K562 (cell line): ENCODE measurements at places on chromosomes 6 and 20. TPM values are rescaled to one million over a fixed set of nuclear protein-coding genes. Genes with fewer than 3 reads are reported as not detected.

- H3K27ac ChIP-seq = no peak overlapping the region
- no peaks in the 10 kb centered on the region for H3K27me3 ChIP-seq
- no peak overlapping the region for H3K4me3 ChIP-seq
- peaks cover 5% of the 10 kb centered on the region for H3K4me1 ChIP-seq
- no peaks in the 10 kb centered on the region for H3K36me3 ChIP-seq
These were observed 89.7 kb downstream of the TCP11 start for GRCh38 chr6:35051396-35051795.

MAN1A1 gene
- 75.0 and 78.4 TPM in 2 replicates for total RNA-seq

TRIM31 gene
- total RNA-seq = not detected in 2 replicates

SPDEF gene
- 0.11 and 0.16 TPM in 2 replicates for total RNA-seq

DNA sequence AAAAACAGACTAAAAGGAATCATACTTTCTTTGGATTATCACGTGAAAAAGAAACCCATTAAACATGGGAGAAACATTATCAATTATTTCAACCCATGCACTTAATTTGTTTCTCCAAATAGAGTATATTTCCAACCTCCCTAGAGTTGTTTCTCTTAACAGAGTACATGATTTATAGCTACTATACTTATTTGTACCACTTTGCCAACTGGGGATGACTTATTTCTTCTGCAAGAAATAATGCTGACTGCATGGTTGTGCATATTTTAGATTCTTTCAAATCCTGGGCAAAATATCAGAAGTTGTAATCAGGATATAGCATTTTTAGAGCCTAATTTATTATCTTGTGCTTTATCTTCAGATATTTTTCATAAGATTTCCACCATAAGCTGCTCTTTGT is 629.1 kb upstream of the EYS start:
- no peak overlapping the region for H3K27ac ChIP-seq
- no peaks in the 10 kb centered on the region for H3K4me1 ChIP-seq
- H3K36me3 ChIP-seq = no peaks in the 10 kb centered on the region
- no peak overlapping the region for H3K4me3 ChIP-seq
- no peaks in the 10 kb centered on the region for H3K27me3 ChIP-seq
- no peak for DNase-seq

DNA sequence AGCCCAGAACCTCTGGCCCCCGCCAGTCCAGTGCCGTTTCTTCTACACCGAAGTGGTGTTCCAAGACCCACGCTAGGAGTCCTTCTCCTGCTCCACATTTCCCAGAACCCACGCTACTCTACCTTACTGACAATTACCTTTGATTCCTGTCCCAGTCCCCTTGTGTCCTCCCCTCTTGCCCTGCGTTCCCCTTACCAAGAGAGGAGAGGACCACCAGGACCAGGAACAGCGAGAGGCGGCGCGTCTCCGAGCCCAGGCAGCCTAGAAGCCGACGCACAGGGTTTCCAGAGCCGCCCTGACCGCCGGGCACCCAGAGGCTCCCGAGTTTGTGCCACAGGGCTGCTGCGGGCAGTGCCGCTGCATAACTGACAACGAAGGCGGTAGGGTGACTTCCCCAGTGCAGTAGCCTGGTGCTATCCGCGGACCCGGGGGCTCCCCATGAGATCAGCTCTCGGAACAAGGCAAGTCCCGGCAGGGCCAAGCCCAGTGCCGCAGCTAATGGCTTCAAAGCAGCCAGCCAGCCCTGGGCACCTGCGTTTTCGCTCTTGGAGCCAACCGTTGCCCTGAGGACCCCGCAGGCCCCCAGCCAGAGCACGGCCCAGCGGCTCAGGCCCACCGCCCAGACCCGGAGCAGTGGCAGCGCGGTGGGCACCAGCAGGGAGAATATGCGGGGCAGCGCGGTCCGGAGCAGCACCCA is 512 bp downstream of the TAP1 start:
- peak overlapping the region; percentile 61; the same call in 2 of the 3 replicates for H3K27ac ChIP-seq
- H3K4me3 ChIP-seq = peak overlapping the region; percentile 65
- no peaks in the 10 kb centered on the region for H3K36me3 ChIP-seq
- peaks cover 17% of the 10 kb centered on the region for H3K27me3 ChIP-seq
- H3K4me1 ChIP-seq = peaks cover 21% of the 10 kb centered on the region
- no peak for DNase-seq

KCNK17 gene
- not detected in 2 replicates for total RNA-seq

WFDC12 gene
- total RNA-seq = not detected in 2 replicates

- DNase-seq = no peak
- no peaks in the 10 kb centered on the region for H3K4me1 ChIP-seq
- H3K27me3 ChIP-seq = no peaks in the 10 kb centered on the region
- no peaks in the 10 kb centered on the region for H3K36me3 ChIP-seq
These were observed 34.9 kb upstream of the AKIRIN2 start for GRCh38 chr6:87736809-87737540.

GRCh38 chr6:63589952-63590411 is 17.7 kb downstream of the LOC128125822 start:
- H3K4me1 ChIP-seq = no peaks in the 10 kb centered on the region
- no peak overlapping the region for H3K4me3 ChIP-seq
- no peak for DNase-seq

- peaks cover 9% of the 10 kb centered on the region; the same call in 1 of the 2 replicates for H3K27me3 ChIP-seq
- DNase-seq = no peak
- H3K4me1 ChIP-seq = no peaks in the 10 kb centered on the region
- no peak overlapping the region for H3K27ac ChIP-seq
These were observed 22.4 kb upstream of the FAM217A start for GRCh38 chr6:4101298-4101697.

DNA sequence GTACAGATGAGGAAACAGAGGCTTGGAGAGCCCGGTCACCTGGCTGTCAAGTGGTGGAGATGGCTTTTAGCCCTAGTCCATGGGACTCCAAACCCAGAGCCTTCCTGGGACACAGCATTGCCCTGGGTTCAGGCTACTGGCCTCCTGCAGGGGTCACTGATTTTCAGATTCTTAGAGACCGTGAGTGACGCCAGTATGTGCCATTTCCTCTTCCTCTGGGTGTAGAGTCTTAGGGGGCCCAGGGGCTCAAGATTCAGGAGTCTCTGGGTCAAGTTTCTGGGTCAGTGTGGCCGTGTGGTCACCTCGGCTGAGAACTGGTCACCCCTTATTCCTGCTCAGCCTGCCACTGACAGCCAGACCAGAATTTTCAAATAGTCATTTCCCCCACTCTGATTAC is 574 bp downstream of the ARHGAP40 start:
- H3K36me3 ChIP-seq = no peaks in the 10 kb centered on the region
- no peak for DNase-seq
- H3K27ac ChIP-seq = no peak overlapping the region

ME1 gene
- 10.0 and 10.4 TPM in 2 replicates for total RNA-seq

GRCh38 chr6:21845439-21846140 is 252.0 kb downstream of the SOX4 start:
- no peaks in the 10 kb centered on the region for H3K36me3 ChIP-seq
- H3K4me1 ChIP-seq = no peaks in the 10 kb centered on the region
- no peak overlapping the region for H3K4me3 ChIP-seq
- no peak overlapping the region for H3K27ac ChIP-seq
- DNase-seq = no peak

GRCh38 chr20:22403632-22404361 is 180.6 kb downstream of the FOXA2 start:
- H3K36me3 ChIP-seq = no peaks in the 10 kb centered on the region
- no peaks in the 10 kb centered on the region for H3K27me3 ChIP-seq
- DNase-seq = no peak
- H3K4me1 ChIP-seq = peaks cover 3% of the 10 kb centered on the region

SLC4A11 gene
- total RNA-seq = 1.1 and 2.0 TPM in 2 replicates

RAMACL gene
- total RNA-seq = 0.11 TPM in 1 of 2 replicates, not detected in the other

MAP3K5 gene
- total RNA-seq = 11.7 and 13.0 TPM in 2 replicates

DNA sequence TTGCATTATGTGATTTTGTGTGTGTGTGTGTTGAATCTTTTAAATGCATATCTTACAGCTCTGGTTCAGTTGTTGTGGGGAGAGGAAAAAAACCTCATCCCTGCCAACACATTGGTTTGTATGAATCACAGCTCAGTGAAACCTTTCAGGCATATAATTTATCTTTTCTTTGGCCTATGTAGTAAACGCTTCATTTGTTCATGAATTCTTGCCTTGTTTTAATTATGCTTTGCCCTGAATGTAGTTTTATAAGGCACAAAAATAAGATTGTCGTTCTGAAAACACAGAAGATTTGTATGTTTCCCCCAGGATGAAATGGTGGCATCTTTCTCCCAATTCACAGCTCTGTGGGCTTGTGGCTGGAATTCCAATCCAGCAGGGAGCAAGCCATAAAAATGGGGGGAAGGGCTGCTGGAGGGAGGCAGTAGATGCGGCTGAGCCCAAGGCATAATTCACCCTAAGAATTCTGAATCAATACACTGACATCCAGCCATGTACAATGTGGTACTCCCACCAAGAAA is 45.1 kb downstream of the BCAS1 start:
- no peaks in the 10 kb centered on the region for H3K4me1 ChIP-seq
- H3K27ac ChIP-seq = no peak overlapping the region
- H3K4me3 ChIP-seq = no peak overlapping the region
- DNase-seq = no peak

DNA sequence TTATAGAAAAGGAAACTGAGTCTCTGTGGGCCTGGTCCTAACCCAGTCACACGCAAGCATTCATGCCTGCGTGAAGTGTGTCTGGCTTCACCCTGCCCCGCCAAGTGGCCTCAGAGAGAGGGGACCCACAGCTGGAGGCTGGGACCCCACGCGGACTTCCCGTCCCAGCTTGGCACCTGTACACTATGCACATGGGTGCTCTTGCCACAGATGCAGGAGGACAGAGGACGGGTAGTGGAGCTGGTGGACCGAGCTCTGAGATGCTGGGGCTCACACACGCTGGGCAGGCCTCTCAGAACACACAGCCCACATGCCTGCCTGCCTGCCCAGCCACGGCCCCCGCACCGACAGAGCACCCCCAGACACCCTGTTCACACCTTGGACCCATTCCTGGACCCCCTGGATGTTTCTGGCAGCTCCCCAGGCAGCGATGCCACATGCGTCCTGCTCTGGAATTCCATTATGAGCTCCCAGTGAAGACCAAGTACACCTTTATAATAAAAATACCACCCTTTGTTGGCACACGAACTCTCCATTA is 24.9 kb upstream of the SMOC2 start:
- peaks cover 79% of the 10 kb centered on the region for H3K27me3 ChIP-seq
- no peak overlapping the region for H3K27ac ChIP-seq
- no peak for DNase-seq

DNA sequence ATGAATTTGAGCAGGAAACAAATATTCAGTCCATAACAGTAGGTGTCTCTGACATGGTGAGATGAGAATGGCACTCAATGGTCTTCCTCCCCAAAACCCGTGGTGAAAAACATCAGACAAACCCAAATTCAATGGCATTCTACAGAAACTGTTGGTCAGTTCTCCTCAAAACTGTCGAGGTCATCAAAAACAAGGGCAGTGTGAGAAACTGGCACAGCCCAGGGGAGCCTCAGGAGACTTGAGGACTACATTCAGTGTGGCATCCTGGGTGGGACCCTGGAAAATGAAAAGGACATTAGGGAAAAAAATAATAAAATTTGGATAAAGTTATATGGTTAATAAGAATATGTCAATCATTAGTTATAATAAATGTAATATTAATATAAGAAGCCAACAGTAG is 40.6 kb downstream of the LBP start:
- H3K27ac ChIP-seq = no peak overlapping the region
- DNase-seq = no peak
- H3K36me3 ChIP-seq = no peaks in the 10 kb centered on the region
- peaks cover 9% of the 10 kb centered on the region; the same call in 1 of the 2 replicates for H3K27me3 ChIP-seq

- no peaks in the 10 kb centered on the region for H3K27me3 ChIP-seq
- no peak overlapping the region for H3K4me3 ChIP-seq
- no peak for DNase-seq
- peaks cover 12% of the 10 kb centered on the region; the same call in 1 of the 3 replicates for H3K36me3 ChIP-seq
These were observed 13.7 kb downstream of the PIGT start for GRCh38 chr20:45429618-45430017.

DNA sequence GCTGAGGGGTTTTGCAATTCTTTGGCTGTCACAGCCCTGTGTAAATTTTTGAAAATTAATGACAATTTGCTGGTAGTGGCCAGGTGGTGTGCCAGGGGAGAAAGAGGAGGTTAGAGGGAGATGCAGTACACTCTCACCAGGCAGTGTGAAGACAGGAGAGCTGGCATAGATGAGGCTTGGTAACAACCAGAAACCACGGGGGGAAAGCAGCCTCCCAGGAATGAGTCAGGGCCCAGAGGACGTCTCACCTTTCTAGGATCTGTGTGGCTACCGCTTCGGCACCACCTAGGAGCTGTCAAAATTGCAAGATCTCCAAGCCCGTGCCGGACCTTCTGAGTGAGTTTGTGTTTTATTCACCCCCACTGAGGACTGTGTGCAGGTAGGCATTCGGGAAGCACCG is 171.4 kb downstream of the PACRG start:
- H3K4me3 ChIP-seq = no peak overlapping the region
- no peaks in the 10 kb centered on the region for H3K36me3 ChIP-seq
- no peak for DNase-seq
- H3K4me1 ChIP-seq = no peaks in the 10 kb centered on the region

PRL gene
- total RNA-seq = not detected in 2 replicates

FAM83C gene
- not detected in 2 replicates for total RNA-seq

DNA sequence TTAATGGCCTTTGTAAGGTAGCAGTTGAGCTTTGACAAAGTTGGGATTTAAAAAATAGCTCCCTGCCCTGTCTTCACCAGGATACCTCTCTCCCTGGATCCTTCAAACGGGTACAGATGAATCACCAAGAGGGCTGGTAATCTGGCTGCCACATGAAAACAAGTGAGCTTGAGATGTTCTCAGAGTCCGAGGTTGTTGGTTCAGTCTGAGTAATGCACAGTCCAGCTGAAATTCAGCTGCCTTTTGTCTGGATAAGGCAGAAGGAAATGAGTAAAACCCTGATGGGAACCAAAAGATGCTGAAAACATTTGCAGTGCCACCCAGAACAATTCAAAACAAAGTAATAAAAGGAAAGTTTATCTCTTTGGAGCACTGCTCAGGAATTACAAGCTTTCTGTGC is 86.8 kb downstream of the GJA1 start:
- no peaks in the 10 kb centered on the region for H3K36me3 ChIP-seq
- no peak overlapping the region for H3K4me3 ChIP-seq
- DNase-seq = no peak
- no peaks in the 10 kb centered on the region for H3K27me3 ChIP-seq
- no peaks in the 10 kb centered on the region for H3K4me1 ChIP-seq

- H3K27ac ChIP-seq = no peak overlapping the region
- no peaks in the 10 kb centered on the region for H3K4me1 ChIP-seq
- H3K36me3 ChIP-seq = no peaks in the 10 kb centered on the region
- H3K27me3 ChIP-seq = no peaks in the 10 kb centered on the region
- H3K4me3 ChIP-seq = no peak overlapping the region
These were observed 124.1 kb downstream of the PHF3 start for GRCh38 chr6:63759605-63760105.

SIRPD gene
- total RNA-seq = not detected in 2 replicates
